ENCODE measurements at places on chromosomes 6 and 20.
A peak's percentile ranks its signal among the peaks of the same experiment; 100 is the strongest.

DNA sequence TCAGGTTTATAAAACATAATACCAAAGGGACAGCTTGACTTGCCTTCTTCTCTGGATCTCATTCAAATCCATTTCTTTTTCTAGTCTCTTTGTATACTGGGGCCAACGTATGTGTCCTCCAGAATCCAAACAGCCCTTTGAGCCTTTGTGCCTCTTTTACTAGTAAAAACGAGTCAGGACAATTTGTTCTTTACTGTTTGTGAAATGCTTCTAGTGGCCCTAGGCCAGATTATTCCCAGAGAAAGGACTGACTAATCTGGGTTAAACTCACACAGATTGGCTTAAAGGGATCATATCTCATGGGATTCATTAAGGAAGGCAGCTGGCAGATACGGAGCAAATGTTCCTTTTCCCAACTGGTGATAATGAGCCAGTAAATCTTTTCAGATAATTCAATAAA, 32.1 kb upstream of the MANEA start:
- no peak for DNase-seq

DNA sequence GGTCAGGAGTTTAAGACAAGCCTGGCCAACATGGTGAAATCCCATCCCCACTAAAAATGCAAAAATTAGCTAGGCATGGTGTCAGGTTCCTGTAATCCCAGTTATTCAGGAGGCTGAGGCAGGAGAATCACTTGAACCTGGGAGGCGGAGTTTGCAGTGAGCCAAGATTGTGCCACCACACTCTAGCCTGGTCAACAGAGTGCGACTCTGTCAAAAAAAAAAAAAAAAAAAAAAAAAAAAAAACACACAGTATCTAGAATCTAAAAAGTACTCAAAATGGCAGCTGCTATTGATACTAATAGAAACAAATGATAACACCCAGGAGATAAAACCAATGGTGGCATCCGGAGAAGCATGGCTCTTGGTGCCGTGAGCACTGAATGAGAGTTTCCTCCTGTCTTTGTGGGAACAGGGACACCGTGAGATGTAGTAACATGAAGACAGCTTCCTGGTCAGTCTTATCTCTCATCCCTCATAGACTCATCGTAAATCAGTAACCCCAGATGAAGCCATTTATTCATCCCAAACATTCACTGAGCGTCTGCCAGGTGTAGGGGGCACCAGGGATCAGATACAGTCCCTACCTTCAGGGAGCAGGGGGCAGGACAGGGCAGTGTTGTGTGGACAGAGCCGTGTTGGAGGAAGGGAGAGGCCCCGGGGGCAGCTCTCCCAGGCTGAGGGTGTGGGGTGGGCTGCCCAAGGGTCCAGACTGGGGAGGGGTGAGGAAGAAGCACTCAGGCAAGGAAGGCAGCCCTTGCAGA, 66.1 kb downstream of the SYNJ2 start:
- no peak for DNase-seq

- no peak for DNase-seq
Observed at GRCh38 chr6:37669887-37670437, 27.7 kb downstream of the MDGA1 start.

- peak; percentile 35 for DNase-seq
Observed at GRCh38 chr6:18323935-18324705, 59.8 kb upstream of the DEK start.

- peak; percentile 65 for DNase-seq
Observed at GRCh38 chr20:44217342-44218092, 6.9 kb upstream of the OSER1 start.

DNA sequence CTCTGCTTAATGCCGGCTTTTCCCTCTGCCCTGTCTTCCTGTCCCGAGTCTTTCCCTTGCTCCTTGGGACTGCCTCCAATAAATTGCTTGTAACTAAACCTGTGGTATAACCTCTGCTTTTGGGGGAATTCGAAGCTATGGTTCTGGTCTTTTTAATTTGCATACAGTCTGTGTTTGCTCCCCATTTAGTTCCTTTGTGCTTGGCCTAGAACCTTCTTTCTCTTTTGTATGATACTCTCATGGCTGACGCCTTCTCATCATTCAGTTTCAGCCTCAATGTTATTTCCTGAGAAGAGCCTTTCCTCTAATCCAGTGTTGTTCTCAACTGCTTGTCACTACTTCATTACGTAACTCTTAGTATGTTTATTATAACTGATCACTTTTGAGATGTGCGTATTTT, 248.0 kb downstream of the PHF3 start:
- DNase-seq, result no peak

DNA sequence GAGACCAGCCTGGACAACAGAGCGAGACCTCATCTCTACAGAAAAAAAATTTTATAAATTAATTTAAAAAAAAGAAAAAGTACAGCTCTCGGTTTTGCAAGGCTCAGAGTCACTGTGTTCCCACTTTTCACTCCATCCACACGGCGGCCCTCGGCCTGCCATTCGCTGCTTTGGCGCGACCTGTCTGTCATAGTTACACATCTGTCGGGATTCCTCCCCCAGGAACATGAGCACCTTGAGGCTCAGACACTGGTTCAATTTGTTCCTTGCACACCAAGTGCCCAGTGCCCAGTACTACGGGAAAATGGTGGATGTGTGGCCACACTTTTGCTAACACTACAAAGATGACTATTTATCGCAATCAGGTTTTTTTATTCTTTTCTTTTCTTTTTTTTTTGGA, 8.4 kb downstream of the CTSZ start:
- DNase-seq, result no peak

DNA sequence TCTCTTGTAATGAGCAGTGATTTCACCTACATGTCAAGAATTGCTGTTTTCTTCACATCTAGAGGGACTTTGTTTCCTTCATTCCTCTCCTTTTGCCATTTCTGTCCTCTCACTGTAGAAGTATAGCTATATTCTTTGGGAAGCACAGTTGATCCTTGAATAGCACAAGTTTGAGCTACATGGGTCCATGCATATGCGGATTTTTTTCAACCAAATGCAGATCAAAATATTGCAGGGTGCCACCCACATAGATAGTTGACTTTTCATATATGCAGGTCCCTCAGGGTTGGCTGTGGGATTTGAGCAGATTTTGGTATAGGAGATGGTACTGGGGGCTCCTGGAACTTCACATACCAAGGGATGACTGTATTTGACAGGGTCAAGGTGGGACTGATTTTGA, 41.1 kb downstream of the BLTP3A start:
- no peak for DNase-seq

- DNase-seq, result no peak
Observed at GRCh38 chr6:39876826-39877225, 57.4 kb downstream of the MOCS1 start.

GRCh38 chr6:3835055-3835731, 14.0 kb upstream of the FAM50B start:
- DNase-seq, result no peak

- no peak for DNase-seq
Observed at GRCh38 chr6:50711686-50712085, 1.6 kb upstream of the TFAP2D start.

DNA sequence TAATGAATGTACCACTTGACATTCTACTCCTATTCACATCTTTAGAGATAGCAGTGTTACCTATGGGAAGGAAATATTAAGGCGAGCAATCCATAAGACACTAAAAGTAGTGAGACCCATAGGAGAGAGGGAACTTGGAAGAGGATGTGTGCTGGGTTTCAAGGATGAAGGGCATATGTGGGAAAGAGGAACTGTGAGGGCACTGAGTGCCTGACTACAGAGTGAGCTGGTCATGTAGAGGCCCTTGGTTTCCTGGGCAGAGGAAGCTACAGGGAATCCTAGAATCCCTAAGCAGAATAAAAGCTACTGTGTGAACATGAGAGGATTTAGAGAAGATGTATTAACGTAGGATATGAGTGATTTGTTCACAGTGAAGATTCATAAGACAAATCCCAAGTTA, 262.8 kb downstream of the FARS2 start:
- DNase-seq, result no peak

DNA sequence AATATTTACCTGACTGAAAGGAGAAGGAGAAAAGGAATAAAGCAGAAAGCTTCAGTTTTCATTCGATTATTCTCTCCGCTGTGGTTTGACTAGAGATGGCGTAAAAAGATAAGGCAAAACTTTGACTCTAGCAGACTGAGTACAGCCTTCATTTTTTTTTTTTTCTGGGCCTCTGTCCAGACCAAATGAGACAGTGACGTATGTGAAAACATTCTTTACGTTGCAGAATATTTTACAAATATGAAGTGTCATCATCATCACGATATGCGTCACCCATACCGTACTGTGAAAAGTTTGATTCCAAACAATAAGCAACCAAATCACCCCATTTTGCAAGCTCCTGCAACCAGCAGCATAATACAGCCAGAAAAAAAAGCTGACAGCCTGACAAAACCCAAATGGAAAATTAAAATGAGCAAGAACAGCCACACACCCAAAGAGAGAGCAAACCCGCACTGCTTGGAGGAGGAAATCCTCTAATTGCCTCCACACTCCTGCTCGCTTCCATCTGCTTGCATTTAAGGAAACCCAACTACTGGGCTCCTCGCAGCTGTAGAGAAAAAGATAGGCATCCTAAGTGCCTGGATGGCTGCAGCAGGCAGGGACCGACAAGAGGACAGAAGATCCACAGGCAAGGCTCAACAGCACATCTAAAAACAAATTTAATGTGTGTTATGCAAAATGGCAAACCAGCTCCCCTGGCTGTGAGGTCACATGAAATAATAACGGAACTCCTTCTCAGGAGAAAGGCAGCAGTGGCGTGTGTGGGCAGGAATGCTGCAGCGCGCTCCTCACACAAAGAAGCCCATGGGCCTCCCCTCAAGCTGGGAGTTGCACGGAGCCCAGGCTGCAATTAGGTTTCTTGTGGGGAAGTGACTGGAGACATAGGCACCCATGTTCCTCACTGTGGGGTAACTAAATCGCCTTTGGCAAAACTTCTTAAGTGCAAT, 113.1 kb downstream of the FYN start:
- no peak for DNase-seq

DNA sequence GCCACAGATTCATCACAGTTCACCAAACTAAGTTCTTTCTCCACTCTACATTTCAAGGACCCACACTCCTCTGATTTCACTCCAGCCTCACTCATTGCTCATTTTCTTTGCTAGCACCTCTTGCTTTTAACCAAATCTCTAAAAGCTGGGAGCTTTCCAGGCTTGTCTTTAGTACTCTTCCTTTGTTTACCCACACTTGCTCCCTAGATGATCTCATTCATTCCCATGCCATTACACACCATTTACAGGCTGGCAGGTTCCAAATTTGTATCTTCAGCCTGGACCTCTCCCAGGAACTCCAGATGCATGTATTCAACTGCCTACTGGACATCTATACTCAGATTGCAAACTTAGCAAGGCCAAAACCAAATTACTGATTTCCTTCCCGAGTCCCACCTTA, 5.3 kb upstream of the GUCA1B start:
- DNase-seq, result no peak

DNA sequence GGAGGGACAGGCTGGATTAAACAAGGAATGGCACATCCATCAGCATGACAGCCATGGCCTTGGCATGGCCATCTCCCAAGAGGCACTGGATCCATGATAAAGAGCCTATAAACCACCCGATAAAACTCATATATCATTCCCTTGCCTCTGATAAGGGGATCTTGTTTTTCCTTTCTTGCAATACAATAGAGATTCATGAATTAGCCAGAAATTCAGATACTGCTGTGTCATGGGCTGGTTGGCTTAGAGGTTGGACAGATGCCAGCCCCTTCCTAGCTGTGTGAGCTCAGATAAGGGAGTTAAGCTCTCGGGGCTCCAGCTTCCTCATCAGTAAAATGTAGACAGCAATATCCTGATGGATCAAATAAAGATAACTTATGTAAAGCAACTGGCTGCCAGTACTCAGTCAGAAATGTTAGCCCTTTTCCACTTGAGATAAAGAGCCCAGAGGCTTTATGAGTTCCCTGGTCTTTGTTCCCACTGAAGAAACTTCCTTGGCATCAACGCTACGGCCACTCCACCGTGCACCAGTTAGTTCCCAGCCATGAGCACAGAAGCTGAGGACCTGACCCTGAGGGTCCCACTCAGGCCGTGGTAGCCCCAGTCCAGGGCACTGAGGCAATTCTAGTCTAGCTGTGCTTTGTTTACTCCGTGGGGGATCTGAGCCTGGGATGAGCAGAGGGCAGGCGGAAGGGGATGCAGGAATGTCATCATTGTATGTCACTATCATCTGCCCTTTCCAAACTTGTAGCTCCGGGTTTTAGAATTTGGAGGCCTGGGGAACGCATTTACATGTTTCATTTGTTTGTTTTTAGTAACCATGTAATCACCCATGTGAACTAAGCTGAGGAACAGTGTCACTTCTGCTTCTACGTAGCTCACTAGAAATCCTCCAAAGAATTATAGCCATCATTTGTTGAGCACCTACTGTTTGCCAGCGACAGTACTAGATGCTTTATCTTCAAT, 67.2 kb upstream of the TBC1D7 start:
- DNase-seq, result no peak

All from HCT116 (cell line).